ENCODE measurements at places on chromosomes 2 and 18.

DNA sequence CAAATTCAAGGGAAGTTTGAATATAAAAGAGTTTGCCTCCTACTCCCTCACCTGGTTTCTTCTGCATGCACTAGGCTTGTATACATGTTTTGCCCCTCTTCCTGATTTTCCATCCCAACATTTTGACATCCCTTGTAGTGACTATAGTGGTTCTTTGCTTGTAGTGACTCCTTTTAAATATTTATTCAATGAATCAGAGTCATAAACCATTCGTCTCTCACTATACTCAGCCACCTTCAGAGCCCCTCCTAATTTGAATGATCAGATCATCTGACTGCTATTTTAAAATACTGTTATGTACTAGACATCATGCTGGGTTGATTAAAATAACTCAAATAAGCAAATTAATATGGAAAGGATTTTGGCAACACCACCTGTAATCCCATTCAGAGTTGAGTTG, 492.1 kb upstream of the PIK3C3 start:
- no peak for DNase-seq

DNA sequence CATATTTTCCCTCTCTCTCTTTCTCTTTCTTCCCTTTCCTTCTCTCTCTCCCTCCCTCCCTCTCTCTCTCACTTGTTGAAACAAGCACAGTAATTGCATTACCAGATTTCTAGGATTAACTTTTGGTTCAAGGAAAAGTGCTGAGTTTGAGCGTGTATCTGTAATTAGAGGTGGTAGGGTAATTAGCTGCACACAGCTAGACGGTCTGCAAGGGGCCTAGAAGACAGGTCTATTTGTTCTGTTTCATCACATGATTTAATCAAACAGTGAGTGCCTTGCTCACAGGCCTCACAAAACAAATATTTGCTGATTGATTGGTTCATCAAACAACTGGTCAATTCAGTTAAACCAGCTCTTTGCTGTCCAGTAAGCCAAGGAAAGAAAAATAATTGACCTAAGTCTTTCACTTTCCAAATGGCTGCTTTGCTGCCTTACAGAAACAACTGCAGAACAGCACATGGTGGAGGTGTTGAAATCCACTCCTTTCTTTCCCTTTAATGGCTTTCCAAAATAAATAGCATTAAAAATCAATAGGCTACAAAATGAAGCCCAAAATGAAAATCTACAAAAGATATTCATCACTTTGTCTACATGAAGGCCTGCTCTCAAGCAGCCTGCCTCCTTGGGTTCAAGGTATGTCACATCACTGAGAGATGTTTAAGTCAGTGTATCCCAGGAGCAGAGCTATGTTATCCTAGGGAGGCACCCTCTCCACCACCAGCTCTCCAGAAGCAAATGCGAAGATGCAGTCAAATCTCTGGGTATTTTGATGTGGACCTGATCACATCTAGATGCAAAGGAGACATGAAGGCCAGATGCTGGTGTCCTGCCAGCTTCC, 264.4 kb upstream of the SIX2 start:
- DNase-seq, result no peak

GRCh38 chr18:46761059-46761769, 4.4 kb upstream of the ST8SIA5 start:
- DNase-seq, result no peak

- DNase-seq, result no peak
These were observed 369 bp downstream of the SMCHD1 start for GRCh38 chr18:2655954-2656236.

DNA sequence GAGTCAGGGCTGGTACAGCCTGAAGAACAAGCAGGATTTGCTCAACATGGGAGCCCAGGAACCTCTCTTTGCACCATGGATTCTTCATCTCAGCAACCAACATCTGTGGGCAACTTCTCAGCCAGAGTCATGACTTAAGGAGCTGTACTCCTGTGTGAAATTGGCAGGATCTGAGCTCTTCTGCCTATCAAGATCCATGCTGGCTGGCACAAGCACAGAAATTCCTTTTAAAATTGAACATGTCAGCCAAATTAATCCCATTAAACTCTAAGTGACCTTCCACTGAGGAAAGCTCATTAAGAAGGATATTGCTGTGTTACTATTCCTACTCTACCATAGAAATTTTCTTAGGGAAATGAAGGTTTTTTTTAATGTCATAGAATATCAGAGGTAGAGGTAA, 110.5 kb upstream of the SCG2 start:
- DNase-seq, result no peak

DNA sequence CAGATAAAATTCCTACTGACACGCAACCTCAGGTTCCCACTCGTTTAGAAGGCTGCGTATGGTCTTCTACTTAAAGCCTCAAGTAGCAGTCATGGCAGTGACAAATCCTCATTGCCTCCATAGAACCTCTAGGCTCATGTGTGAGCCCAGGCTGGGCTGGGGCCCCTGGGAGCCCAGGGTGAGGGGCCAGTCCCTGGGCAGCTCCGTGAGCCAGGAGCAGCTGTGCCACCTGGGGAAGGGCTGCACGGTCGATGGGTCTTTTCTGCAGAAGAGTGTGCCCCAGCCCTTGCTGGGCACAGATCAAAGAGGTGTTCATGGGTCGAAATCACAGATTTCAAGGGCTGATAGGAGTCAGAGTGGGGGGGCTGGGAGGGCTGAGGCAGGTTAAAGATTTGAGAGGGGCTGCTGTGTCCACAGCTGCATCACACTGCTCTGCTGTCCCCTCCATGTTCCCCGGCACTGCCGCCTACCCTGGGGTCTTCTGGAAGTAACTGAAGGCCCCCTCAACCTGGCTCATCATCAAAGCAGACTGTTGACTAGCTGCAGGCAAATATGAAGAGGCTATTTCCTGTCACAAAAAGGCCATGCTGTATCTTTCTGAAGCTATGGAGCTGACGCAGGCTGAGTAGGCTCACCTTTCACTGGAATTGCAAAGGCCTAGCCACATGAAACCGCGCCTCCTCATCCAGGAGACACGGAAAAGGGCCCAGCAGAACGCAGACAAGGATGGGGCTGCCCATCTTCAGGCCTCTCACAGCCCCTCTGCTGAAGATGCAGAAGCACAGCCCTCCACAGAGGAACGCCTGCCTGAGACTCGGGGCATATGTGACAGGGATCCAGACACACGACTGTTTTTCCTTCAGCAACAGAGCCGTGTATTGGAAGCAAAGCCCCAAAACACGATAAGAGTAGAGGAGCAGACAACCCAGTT, 35.7 kb upstream of the ALPP start:
- no peak for DNase-seq

GRCh38 chr18:56068701-56069100, 480.7 kb upstream of the TCF4 start:
- DNase-seq, result no peak

- no peak for DNase-seq
These were observed 17.6 kb downstream of the MROH2A start for GRCh38 chr2:233795735-233796171.

DNA sequence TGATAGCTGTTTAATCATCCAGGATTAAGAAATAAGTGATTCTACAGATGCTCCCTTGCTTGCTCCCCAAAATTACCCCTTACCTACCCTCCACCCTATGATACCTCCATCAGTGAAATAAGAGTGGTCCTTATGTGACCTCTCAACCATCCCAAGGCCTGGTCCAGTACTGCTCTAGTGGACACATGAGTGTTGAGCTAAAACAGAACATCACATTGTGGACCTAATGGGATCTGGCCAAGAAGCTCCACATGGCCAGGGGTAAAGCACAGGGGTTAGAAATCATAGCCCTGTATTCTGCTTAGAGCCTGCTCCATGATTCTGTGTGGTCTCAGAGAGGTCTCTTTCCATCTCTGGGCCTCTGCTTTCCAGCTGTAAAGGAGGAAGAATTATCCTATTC, 355.6 kb downstream of the TNS1 start:
- DNase-seq, result no peak

DNA sequence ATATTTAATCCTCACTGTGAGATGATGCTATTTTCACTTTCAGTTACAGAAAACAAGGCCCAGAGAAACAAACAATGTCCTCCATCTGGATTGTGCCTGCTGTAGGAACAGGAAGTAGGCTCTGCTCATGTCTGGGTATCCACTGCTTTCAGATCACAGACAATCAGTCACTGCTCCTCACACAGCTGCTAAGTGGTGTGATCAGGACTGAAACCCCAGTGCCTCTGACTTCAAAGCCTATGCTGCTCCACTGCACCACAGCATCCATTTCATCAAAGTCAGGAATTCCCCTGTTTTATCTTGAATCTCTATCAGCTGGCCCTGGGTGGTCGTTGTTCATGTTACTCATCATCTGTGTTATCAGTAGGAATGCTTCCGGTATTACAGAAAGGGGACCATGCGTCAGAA, 303.8 kb upstream of the TRIB2 start:
- no peak for DNase-seq

DNA sequence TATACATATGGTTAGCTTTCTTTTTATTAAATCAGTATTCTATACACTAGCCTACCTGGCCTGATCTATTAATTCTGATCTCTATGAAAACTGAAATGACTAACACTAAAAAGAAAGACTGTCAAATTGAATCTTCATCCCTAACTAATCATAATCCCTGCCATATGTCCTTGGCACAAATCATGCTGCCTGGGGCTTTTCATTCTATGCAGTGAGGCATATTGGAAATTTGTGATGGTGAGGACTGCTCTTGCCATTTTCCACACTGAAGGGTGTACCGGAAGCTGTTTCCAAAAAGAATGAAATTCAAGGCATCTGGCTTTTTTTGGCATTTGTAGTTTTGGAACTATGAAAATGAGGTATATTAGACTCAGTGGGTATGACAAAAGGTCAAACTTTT, 39.7 kb downstream of the RAPGEF4 start:
- no peak for DNase-seq

GRCh38 chr2:61634512-61634911, 96.4 kb upstream of the XPO1 start:
- no peak for DNase-seq

DNA sequence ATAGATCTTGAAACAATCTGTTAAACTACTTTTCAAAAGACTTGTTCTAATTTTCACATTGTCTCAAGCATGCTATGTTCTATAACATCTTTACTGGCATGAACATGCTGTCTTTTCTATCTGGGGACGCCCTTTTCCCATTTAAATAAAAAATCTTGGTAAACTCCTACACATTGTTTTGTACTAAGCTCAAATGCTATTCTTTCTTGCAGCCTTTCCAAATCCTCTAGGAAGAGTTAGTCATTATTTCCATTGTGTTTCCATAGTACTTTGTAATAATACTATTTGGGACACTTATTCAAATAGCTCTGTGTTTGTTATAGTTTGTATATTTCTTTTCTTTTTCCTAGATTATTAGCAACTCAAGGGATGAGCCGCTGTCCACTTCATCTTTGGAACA, 828.6 kb upstream of the FSHR start:
- DNase-seq, result no peak

- no peak for DNase-seq
These were observed 18.5 kb downstream of the SLC66A2 start for GRCh38 chr18:79932907-79933306.

DNA sequence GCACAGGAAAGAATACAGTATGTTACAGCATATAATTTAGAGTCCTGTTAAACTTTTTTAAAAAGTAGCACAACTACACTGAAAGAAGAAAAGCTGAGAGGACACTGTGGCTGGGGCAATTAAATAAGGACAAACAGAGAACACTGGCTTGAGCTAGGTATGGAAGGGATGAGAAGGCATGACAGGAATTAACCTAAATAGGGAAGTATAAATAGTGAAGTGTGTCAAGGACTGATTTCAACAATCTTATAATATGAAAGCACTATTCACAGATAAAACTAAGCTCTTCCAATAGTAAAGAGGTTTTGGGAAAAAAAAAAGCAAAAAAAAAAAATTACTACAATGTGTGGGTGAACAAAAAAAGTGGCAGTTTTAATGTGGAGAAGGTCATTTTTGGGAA, 45.5 kb downstream of the PPP3R1 start:
- DNase-seq, result no peak

DNA sequence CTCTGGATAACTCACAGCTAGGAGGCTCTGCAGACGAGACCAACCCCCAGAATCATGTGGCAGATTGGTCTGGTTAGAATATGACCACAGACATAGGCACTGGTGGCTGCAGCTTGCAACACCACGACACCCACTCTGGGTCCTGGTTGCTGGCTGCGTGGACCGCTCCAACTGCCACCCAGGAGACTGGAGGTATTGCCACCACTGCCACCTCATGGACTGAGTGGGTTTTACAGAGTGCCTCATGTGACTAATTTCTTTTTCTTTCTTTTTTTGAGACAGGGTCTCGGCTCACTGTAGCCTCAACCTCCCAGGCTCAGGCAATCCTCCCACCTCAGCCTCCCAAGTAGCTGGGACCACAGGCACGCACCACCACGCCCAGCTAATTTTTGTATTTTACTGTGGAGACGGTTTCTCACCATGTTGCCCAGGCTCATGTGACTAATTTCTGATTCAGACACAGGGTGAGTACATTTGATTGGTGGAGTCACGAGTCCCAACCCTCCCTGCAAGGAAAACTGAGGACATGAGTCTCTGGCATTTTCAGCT, 29.9 kb upstream of the NT5DC4 start:
- no peak for DNase-seq

DNA sequence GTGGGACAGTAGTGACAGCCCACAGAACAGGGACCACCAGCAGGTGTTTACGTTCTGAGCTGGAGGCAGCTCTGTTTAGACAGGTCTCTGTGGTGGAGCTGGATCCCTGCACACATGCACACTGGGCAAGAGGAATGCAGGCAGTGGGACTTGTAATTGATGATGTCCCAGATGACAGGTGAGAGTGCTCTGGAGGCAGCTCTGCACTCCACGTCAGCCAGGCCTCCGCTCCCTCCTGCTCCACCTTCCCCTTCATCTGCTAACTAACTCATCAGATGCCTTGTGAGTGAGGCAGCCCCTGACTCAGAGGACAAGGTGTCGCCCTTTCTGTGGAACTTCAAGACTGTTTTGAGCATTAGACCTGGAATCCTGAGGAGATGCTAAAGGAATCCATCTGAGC, 53.2 kb downstream of the SH3YL1 start:
- no peak for DNase-seq

GRCh38 chr18:78722386-78722785, 257.2 kb upstream of the SALL3 start:
- DNase-seq, result no peak

DNA sequence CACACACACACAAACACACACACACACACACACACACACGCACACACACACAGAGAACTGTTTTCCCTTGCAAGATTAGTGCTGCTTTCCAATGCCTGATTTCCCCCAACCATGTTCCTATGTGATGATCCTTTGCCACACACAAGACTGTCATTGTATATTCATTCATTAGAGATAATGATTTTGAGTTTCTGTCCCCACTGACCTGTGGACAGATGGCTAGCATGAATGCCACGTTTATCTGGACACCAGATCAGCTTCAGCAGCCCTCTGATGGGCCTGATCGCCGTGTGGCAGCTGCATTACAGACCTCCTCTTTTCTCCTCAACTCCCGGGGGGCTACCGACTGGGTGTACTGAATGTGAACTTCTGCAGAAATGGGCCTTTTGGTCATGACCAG, 353.0 kb downstream of the MYCN start:
- DNase-seq, result no peak

DNA sequence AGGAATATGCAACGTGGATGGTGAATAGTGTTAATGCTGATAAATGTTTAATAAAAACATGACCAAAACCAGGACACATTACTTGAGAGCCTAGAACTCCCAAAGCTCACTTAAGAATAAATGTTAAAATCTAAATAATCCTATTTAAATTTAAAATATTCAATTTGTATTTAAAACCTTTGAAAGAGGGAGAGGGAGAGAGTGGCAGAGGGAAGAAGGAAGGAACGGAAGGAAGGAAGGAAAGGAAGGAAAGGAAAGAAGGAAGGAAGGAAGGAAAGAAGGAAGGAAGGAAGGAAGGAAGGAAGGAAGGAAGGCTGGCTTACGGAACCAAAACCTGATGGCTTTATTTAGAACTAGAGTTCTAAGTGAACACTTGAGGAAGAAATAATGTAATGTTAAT, 324.1 kb upstream of the SYT4 start:
- DNase-seq, result no peak
